Naive thymus-derived CD8-positive, alpha-beta T cell (primary cell): ENCODE measurements at places on chromosomes 7 and 10.

DNA sequence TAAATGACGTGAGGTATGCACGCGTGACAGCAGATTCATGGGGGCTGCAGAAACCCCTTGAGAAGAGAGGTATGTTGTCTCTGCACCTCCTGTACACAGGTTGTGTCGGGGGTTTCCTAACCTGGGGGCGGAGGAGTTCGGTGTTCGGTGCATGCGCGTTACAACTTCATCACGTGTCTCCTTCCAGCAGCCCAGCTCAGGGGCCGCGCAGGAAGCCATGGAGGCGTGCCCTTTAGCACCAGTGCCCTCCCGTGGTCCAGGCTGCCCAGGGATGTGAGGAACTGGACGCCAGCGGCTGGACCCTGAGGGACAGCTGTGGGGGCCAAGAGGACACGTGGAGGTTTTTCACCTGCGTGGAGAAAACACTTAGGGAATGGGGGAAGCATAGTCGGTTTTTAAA is 186.4 kb downstream of the EBF3 start:
- no peak for DNase-seq

DNA sequence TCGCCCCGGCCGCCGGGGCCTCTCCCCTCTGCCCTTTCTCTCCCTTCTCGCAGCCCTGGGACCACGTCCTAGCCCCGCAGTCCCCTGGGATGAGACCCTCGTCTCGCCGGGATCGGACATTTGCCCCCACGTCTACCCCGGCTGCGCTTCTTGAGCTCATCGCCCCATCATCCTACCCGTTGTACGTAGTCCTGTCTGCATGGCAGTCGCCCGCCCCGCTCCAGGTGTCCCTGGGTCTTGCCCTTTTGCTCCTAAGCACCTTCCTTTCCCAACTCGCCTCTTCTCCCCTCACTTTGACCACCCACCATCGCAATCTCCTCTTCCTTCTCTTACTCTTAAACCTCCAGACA is 582 bp downstream of the TPST1 start:
- no peak for DNase-seq

- DNase-seq = no peak
Measured at GRCh38 chr7:16205466-16205865, 215.9 kb downstream of the CRPPA start.

- DNase-seq = no peak
Measured at GRCh38 chr7:11355399-11356005, 381.8 kb downstream of the PHF14 start.

DNA sequence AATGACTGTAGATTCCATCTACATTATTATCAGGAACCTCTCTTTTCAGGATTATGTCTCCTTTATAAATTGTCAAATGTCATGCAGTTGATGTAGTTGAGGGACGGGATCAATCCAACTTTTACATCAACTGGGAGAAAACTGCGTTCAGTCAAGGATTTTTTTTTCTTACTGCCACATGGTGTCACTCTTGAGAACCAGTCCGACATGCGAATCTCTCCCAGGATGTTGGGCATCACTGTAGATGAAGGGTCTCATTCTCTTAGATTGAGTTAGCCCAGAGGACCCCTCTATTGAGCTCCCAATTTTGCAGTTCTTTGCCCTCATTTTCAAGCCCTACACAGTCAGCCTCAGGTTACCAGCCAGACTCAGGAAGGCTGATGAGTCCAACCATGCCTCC is 120.3 kb upstream of the PTPRZ1 start:
- DNase-seq = no peak

- DNase-seq = no peak
Measured at GRCh38 chr7:125316466-125316865, 386.8 kb upstream of the POT1 start.

DNA sequence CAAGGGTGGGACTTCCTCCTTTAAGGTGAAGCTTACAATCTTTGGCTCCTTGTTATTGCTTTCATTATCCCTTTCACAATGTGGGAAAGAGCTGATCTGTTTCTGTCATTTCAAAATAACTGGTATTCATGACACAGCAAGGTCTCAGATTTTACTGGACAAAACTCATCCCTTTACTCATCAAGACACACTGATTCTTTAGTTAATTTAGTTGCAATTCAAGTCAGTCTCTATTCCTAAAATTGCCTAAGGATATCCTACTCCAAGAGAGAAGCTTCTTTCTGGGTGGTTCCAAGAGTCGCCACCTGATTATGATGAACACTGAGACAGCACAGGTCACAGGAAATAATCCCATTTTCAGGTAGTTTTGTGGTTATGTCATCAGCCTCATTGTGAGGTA is 5.8 kb upstream of the PNLIPRP3 start:
- no peak for DNase-seq

DNA sequence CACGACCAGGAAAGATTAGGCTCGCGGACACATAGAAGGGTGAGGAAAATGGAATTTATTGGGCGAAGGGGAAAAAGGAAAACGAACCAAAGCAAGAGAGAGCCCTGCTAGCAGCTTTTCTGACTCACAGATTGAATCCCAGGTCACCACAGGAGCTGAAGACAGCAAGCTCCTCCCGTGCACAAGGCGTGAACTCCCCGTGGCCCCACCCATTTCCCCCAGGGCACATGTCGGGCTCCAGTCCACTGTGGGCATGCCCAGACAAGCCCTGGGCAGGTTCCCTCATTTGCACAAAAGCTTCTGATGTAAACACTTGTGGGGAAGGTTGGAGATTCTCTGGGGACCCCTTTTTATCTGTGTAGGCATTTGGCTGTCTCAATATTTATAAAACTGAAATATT is 582.4 kb downstream of the SUGCT start:
- no peak for DNase-seq

- DNase-seq = no peak
Measured at GRCh38 chr10:114837690-114838089, 16.1 kb downstream of the FHIP2A start.

DNA sequence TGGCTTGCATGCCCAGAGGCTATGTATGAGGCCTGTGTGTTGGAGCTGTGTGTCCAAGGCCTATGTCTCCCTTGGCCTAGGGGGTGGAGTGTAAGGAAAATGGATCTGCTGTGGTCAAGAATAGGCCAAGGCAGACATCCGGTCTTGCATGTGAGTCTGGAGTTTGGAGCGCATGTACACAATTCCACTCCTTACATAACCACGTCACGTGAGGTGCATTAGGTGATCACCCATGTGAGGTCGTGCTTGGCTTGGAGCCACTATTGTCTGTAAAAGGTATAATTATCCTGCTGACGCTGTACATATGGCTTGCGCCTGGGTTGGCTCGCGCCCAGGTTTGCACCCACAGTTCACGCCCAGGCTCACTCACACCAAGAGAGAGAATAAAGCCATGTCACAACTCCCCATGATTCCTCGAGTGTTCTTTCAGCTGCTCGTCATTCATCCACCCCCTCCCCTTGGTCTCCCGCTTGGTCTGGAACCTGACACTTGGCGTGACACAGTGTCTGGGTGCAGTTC is 105.5 kb downstream of the BICC1 start:
- no peak for DNase-seq

- no peak for DNase-seq
Measured at GRCh38 chr10:60023155-60023877, 117.0 kb upstream of the CCDC6 start.

GRCh38 chr10:32105782-32106382 is 49.7 kb upstream of the KIF5B start:
- no peak for DNase-seq

DNA sequence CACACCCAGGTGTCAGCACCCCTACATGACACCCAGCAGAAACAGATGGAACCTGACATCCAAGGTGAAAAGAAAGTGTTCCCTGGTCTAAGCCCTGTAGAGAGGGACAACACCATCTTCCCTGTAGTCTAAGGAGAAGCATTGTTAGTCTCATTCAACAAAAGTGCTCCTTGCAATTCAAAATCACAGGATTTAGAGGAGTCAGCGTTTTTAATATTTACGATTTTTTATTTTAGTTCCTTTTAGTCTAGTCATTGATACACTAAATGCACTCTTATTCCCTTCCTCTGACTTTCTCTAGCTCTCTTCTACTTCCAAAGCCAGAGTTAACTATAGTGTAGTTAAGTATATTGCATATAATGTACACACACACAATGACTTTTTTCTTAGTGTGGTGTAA is 163.0 kb downstream of the TPK1 start:
- DNase-seq = no peak

- no peak for DNase-seq
Measured at GRCh38 chr7:95421000-95421846, 13.6 kb downstream of the PON2 start.

GRCh38 chr7:80078886-80079285 is 55.7 kb upstream of the GNAI1 start:
- no peak for DNase-seq

GRCh38 chr7:73663033-73663432 is 4.6 kb upstream of the VPS37D start:
- no peak for DNase-seq

DNA sequence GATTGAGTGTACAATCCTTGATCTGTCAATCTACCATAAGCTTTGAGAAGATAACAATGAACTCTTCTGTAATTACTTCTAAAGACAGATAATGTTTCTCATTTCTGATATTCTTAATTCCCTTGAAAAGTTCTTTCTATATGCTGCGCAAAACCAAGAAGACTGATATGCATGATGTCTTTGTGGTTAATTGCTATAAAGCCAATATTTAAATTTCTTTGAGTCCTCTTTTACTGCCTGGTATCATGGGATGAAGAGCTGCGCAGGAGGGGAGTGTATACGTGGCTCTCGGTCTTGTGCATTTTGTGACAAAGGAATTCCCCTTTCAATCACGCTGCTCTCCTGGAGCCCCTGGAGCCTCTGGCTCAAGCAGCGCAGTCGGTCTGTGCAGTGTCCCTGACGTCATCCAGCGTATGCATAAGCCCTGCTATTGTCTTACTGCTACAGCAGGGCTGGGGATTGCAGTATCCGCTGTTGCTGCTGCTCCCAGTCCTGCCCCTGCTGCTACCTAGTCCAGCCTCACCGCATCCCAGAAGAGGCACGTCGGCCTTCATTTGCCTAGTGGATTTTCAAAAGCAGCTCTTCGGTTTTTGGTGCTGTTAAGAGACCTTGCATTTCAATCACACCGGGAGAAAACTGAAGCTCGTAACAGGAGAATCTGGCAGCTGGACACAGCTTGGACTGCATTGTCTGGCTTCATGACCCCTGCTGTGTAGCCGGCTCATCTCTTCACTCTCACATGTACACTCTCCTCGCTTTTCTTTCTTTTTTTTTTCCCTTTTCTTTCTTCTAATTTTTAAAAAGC is 66.7 kb downstream of the ST7 start:
- no peak for DNase-seq

DNA sequence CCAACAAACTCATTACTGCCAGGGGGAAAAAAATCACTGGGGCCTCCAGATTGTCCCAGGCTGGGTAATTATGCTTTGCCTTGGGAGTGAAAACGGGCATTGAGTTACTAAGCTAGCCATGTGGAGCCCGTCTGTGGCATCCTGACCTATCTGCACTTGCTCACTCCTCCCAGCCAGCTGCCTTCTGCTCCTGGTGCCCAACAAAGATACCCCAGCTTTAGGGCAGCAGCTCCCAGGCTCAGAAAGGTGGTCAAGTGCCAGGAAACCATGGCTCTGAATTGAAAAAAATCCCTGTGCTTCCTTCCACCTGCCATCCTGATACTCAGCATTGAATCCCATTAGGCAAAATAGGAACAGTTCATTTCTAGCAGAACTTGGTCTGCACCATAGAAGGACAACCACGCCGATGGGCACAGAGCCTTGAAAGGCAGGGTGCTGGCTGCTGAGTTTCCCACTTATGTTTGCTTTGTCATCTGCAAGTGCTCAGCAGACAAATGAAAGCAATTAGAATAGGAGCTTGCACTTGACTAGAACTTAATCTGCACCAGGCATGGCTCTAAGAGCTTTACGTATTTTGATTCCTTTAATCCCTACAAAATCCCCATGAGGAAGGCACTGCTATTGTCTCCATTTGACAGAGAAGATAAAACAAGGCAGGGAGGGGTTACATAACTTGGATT is 42.8 kb downstream of the HSPA12A start:
- DNase-seq = no peak
